ENCODE measurements at places on chromosomes 11 and 22. TPM values are rescaled to one million over a fixed set of nuclear protein-coding genes. Genes with fewer than 3 reads are reported as not detected.

The PHF5A gene
- total RNA-seq, result 35.9 TPM

The SLC35F2 gene
- 3.2 TPM for total RNA-seq

The SMTNL1 gene
- total RNA-seq, result not detected

The SCGB1D2 gene
- not detected for total RNA-seq

The OR51S1 gene
- total RNA-seq, result not detected

The ADM2 gene
- 0.42 TPM for total RNA-seq

GRCh38 chr11:32023370-32024305 is 67.2 kb upstream of the RCN1 start:
- no peak for DNase-seq

GRCh38 chr11:18490736-18491485 is 35.3 kb downstream of the LDHAL6A start:
- DNase-seq, result no peak

DNA sequence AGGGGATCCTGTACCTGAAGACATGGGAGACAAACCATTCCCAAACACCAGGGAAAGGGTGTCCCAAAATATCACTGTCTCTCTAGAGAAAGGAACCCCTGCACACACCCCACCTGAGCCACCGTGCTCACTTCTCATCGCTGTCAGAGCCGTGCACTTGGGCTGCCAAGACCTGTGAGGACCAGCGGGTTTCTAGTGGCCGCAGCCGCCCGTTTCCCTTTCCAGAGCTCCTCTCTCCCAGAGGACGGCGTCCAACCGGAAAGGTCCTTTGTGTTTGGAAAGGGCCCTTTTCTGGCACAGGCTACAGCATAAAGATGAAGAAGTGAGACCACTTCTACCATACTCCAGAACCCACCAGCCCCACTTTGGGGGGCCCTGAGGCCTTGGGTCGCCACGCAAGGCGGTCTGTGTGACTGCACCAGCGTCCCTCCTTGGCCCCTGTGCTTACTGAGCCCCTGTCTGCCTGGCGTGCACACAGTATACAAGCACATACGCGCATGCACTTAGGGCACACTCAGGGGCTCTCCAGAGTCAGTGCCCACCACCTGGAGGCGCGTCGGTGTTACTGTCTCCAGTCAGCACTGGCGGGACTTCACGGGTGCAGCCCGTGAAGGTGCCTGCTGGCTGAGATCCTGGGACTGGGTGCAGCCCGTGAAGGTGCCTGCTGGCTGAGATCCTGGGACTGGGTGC is 381.8 kb downstream of the TBC1D22A start:
- no peak for DNase-seq

- DNase-seq, result no peak
Observed at GRCh38 chr11:134008634-134009071, 51.9 kb upstream of the IGSF9B start.

DNA sequence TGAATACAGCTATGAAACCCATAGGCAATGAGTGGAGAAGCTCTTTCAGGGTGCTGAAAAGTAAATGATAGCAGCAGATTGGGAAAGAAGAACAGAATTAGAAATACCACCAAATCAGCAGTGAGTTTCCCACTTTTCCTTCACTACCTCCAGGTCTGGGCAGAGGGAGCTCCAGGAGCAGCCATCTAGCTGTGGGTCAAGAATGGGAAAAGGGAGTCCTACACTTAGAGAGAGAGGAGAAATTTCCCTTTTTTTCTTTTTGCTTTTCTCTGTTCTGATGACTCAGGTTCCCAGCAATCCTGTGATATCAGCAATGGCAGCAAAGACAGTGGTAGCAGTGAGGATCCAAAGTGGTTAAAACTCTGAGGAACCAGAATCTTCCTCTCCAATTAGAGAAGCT is 263.9 kb downstream of the NXPE2 start:
- DNase-seq, result no peak

GRCh38 chr11:64461081-64461480 is 102.1 kb downstream of the RPS6KA4 start:
- peak; percentile 79 for DNase-seq

DNA sequence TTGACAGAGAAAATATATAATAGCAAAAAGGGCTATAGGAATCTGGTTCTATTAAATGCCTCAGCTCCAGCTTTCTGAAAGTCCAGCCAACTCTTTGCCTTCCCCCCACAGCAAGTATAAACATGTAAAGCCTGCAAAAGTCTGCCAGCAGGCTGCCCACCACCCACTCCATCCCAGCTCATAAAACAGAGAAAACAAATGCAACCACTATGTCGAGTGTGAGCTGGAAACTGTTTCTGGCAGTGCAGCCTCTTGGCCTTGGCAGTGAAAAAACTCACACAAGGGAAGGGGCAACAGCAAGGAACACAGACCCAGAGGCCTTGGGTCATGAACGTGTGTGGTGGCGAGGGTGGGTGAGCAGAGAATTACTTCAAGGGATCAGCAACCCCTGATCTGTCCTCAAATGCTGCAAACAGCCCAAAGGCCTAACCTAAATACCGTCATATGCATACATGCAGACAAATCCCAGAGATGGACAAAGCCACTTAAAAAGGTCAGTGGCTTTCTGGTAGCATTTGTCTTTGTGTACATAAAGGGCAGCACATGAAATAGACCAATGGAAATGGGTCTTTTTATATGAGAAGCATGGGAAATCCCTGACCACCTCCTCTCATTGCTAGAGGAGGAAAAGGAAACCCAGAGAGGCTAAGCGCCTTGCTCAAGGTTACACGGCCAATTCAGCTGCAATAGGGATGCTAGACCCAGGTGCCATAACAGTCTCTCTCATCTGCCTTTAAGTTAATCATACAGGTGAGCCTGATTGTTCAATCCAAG is 74.8 kb downstream of the NAT10 start:
- DNase-seq, result no peak

DNA sequence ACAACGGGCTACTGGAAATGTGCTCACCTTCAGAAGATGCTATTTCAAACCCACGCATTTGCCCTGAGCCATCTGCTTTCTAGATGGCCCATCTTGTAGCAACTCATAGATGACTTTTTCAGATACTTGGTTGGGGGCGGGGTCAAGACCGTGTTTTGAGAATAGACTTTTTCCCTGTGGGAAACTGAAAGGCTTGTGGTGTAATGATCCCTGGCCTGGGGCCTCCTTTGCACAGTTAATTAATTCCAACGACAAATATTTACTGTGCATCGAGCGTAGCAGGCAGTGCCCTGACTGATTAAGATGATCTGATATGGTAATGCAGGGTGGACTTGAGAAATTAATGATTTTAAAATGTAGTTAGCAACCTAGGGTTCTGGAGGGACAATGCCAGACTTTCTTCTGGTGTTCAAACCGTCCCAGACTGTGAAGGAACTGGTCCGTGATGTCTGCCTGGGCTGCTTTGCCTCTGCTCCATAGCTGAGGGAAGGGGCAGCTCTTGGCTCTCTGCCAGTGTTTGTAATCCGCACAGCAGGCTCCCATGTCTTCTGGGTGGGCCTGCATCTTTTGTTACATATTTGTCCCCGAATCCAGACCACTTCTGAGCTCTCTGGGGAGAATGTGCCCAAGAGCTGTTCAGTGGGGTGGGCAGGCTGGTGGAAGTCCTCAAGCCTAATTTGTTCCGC is 84.8 kb downstream of the ADAMTS15 start:
- DNase-seq, result no peak

DNA sequence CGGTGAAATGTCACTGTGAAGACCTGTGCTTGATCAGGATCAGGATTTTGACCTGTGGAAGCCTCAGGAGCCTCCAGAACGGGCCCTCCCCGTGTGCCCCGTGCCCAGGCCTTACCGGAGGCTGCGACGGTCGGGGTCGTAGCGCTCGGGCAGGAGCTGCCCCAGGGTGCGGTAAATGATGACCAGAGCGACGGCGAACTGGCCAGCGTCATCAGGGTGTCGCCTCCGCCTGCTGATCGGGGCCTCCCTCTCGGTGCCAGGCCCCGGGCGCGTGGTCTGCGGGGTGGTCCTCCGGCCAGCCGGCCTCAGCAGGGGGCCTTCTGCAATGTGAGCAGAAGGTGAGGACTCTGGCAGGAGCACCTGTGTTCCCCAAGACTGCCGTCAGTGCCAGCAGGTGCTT is 46.2 kb downstream of the TRMU start:
- DNase-seq, result no peak

DNA sequence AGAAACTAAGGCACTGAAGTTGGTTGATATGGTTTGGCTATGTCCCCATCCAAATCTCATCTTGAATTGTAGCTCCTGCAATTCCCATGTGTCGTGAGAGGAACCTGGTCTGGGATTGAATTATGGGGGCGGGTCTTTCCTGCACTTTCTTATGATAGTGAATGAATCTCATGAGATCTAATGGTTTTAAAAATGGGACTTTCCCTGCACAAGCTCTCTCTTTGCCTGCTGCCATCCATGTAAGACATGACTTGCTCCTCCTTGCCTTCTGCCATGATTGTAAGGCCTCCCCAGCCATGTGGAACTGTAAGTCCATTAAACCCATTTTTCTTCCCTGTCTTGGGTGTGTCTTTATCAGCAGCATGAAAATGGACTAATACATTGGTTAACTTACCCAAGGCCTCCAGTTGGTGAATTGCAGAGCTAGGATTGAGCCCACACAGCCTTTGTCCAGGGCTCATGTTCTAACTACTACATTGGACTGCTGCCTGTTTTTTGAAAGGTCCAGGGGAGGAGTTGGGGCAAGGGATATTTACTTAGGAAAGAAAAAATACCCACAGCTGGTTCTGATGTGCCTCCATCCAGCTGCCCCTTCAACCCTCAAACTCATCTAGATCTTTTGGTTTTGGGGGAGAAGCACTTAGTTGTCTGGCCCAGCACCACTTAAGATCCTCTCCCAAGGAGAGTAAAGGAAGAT is 107.8 kb upstream of the NAV2 start:
- DNase-seq, result no peak

DNA sequence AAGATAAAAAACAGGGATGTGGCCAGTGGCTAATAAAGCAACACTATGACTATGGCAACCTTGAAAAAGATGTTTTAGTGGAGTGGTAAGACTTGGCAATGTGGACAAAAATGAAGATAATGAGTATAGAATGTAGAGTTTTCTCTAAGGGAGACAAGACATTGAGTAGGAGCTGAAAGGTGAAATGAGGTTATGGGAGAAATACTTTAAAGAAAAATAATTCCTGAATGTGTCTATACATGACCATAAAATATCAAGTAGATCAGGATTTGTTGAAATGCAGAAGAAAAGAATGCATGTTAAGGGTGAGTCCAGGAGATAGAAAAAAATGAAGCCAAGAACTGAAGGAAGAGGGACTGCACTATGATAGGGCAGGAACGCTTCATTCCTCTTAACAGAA is 101.6 kb upstream of the CARD18 start:
- no peak for DNase-seq

- DNase-seq, result no peak
Observed at GRCh38 chr11:47986219-47986618, 5.9 kb downstream of the PTPRJ start.

DNA sequence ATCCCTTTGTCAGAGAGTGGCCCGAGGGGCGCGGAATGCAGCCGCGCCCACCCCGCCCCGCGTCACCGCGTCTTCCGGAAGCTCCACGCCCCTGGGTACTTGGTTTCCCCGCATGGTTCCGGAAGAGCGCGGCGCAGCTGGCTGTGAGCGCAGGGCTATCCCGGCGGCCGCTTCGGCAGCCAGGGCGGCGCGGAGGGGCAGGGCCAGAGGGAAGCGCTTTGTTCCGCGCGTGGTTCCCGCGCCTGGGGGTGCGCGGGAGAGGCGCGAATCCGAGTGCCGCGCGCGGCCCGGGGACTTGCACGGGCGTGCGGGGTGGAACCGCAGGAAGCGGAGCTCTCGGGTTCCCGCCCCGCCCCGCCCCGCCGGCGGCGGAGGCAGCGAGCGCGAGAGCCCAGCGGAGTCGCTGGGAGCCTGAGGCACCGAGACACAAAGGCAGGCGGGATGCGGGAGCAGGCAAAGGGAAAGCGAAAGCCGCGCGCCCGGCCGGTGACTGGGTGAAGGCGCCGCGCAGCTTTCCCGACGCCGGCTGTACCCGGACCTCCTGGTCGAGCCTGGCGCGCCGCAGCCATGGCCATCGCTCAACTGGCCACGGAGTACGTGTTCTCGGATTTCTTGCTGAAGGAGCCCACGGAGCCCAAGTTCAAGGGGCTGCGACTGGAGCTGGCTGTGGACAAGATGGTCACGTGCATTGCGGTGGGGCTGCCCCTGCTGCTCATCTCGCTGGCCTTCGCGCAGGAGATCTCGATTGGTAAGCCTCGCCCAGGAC is at the start of gene PANX1:
Gene PANX1, plus strand, starts transcription at position 96 of the 766 bp plus-strand sequence. Its CDS starts 472 bp downstream, at position 568.
- peak; percentile 95 for DNase-seq

DNA sequence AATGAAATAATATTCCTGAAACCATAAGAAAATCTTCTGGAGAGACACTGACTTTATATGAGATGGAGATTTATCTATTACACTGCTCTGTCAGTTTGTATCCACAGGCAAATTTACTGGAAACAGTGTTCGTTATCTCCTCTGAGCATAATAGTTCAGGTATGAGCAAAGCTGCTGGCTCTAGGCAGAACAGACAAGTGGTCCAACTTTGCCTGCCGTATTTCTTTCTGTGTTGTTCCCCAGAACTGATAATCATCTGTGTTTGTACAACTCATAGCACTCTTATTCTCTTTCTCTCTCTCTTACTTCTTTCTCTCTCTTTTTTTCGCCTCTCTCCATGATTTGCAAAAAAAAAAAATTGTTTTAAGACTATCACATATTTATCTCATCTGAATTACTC is 623.8 kb upstream of the CHORDC1 start:
- no peak for DNase-seq

- no peak for DNase-seq
Observed at GRCh38 chr11:119189393-119189792, 4.1 kb downstream of the NHERF4 start.

- DNase-seq, result no peak
Observed at GRCh38 chr11:79362206-79362757, 78.5 kb downstream of the TENM4 start.

GRCh38 chr11:118406599-118407166 is 5.3 kb downstream of the ATP5MG start:
- no peak for DNase-seq

DNA sequence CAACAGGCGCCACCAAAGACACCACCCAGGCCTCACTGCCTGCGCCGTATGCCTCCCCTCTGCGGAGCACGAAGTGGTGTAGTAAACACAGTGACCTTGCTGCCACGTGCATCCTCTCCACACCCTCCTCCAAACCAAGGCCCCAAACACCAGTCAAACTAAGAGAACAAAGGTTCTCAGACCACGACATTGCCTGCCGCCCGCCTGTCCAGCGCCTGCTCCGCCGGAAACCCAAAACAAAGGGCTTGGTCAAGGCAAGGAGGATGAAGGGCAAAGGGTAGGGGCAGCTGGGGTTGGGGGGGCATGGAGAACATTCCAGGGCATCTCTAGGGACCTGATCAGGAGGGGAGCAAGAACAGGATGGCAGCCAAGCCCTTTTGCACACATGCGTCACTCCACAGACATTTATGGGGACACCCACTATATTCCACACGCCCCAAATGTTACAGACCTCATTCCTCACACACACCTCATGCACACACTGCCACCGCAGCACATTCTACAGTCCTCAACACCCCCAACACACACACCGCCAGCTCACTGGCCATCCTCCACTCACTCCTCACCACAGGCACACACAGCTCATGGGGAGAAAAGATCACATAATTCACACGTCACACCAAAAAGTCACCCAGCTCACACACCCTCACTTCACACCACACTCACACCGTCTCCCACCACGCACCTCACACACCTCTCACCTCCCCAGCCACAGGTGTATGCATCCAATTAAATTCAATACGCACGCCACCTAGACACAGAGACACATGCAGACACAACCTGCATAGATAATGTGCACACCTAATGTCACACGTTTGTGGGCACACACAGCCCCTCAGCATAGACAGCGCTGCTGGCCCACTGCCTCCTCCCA is 34.5 kb downstream of the PDE2A start:
- DNase-seq, result no peak

Measured in mesenteric fat pad (tissue), 1 donor.